ENCODE measurements at places on chromosomes 1 and 21.

GRCh38 chr1:167474191-167474641 is 44.1 kb downstream of the CD247 start:
- DNase-seq = no peak

DNA sequence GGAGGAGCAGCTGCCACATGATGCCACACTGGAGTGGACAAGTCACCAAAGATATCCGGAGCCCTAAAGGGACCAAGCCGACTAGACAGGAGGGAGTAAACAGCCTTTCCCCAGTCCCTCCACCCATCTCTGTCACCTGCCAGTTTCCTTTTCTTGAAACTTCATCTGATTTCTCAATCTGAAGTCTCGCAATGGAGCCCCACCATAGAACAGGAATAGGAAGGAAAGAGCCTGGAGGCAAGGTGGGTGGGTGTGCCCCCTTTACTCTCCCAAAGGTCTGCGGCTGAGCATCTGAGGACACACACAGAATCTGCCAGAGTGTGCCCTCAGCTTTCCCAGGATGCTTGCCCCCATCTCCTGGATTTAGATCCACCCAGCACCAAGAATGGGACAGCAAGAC is at the start of gene FCGR3B:
FCGR3B (minus strand) TSS at position 101 of the 400 bp plus-strand sequence; CDS start at position 19, 82 bp downstream.
- no peak for DNase-seq

- DNase-seq = no peak
Measured at GRCh38 chr1:85822696-85823095, 114.5 kb upstream of the ZNHIT6 start.

DNA sequence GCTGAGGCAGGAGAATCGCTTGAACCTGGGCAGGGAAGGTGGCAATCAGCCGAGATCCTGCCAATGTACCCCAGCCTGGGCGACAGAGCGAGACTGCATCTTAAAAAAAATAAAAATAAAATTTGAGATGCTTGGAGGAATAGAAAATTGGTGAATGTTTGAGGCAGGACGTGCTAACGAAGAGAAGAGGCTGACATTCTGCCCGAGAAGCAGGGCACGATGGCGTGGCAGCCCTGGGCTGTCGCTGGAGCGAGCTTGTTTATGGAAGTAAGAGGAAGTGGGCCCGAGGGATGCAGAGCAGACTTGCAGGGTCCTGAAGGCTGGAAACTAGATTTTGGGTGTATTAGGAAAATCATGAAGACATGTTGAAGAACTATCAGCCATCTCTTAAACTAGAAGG is 92.6 kb downstream of the KIF26B start:
- no peak for DNase-seq

DNA sequence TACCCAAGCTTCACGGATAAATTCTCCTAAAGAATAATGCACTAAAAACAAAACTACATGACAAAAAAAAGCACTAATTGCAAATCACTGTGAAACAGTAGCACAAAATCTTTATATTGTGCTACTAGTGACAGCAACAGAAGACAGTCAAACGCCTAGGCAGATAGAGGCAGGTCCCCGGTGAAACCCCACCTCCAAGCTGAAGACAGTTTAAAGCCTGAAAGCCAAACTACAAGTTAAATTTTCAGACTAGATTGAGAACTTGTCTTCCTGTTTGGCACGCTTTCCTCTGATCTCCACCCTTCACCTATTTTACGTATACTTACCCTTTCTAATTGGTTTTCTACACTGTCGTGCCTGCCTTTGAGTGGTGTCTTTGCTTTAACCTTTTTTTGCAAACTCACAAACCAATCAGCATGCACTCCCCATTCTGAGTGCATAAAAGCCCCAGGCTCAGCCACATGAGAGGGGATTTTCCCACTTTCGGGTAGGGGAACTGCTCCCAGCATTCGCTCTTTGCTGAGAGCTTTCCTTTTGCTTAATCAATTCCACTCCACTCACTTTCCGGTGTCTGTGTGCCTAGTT is 3.6 kb upstream of the BACH1 start:
- no peak for DNase-seq

GRCh38 chr1:239260842-239261241 is 125.5 kb upstream of the CHRM3 start:
- no peak for DNase-seq
